ENCODE measurements at places on chromosomes 6 and 20.

DNA sequence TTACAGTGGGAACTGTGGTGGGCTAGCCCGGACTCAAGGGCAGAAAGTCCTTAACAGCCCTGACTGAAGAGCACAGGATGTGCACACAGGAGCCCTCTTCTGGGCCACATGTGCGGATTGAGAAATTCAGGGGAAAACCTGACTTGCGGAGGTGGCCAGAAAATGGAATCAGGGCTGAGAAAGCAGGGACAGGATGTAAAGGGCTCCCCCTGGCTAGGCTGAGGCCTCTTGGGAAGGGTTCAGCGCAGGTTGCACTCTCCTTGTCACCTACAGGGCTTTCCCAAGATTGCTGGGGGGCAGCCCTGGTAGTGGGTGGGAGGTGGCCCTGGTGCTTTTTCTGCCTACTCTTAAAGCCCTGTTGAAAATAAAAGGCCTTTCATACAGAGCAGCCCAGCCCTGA, 251.2 kb downstream of the SLC24A3 start:
- no peak for DNase-seq

DNA sequence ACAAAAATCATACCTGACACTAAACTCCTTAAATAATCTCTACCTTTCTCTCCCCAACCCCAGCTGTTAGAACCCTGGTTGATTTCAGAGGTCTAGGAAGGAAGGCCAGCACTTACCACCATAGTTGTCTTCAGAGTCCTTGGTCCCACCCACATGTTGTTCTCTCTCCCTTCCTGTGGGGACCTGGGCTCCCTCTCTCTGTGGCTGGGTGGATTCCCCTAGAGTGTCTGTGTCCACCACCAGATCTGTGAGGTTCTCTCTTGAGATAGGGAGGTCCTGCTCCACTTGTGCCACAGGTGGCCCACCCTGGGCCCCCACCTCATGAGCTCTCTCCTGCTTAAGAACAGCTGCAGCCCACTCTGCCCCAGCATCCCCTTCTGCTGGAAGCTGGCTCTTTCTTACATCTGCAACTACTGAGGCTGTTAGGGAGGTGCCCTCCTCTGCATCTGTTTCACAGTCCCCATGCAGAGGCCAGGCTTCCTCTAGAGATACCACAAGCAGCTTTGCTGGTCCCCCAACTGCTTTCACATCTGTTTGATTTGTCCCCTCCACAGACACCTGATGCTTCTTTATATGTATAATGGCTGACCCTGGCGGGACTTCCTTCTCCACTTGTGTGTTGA, 5.2 kb downstream of the MDC1 start:
- no peak for DNase-seq

- DNase-seq, result no peak
These were observed 5.3 kb downstream of the ARHGAP18 start for GRCh38 chr6:129704708-129705107.

GRCh38 chr6:14294270-14294951, 176.8 kb downstream of the CD83 start:
- no peak for DNase-seq

GRCh38 chr20:24777746-24778145, 171.3 kb upstream of the CST7 start:
- no peak for DNase-seq

DNA sequence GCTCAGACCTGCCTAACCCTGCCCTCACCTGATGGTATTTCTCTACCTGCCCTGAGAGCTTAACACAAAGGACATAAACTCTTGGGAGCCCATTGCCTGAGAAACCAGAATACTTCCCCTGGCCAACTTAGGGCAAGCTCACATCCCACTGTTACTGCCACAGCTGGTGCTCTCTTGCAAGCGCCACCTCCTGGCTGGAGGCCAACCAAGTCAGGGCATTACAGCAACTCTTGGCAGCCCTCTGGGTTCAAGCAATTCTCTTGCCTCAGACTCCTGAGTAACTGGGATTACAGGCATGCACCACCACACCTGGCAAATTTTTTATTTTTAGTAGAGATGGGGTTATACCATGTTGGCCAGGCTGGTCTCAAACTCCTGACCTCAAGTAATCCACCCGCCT, 70.1 kb downstream of the HECA start:
- no peak for DNase-seq

GRCh38 chr20:60078351-60079250, 120.4 kb downstream of the CDH26 start:
- DNase-seq, result no peak

GRCh38 chr6:126546541-126547120, 206.7 kb downstream of the CENPW start:
- DNase-seq, result no peak

DNA sequence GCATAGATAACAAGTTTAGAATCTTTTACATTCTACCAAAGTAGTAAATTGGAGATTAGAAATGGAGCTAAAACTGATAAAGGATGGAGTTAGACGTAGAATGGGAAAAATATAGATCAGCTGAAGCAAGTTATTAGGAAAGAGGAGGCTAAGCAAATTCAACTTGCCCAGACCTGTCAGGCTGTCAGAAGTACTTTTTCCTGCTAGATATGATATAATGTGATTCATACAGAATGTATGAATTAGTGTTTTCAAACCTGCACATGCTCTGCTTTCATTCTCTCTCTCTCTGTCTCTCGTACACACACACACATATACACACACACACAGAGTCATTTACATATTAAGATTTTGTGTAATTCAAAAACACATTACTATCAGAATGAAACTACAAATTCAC, 133.2 kb upstream of the HDGFL1 start:
- no peak for DNase-seq
